ENCODE measurements at places on chromosomes 3 and 15.

DNA sequence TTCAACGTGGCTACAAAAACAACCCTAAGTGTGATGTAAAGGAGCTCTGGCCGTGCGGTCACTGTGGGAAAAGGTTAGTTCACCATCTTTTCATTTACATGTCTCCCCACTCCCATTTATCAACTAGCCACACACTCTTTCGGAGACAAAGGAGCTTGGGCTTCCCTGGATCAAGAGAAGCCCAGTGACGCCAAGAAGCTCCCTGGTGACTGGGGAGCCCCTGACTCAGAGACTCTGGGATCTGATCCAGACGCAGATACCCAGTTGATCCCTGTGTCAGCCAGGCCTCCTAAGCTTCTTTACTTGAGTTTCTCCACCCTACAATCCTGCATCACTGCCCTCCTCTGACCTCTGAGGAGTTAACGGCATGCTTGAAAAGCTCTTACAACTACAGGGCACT, 43.9 kb downstream of the HEG1 start:
- no peak for DNase-seq

DNA sequence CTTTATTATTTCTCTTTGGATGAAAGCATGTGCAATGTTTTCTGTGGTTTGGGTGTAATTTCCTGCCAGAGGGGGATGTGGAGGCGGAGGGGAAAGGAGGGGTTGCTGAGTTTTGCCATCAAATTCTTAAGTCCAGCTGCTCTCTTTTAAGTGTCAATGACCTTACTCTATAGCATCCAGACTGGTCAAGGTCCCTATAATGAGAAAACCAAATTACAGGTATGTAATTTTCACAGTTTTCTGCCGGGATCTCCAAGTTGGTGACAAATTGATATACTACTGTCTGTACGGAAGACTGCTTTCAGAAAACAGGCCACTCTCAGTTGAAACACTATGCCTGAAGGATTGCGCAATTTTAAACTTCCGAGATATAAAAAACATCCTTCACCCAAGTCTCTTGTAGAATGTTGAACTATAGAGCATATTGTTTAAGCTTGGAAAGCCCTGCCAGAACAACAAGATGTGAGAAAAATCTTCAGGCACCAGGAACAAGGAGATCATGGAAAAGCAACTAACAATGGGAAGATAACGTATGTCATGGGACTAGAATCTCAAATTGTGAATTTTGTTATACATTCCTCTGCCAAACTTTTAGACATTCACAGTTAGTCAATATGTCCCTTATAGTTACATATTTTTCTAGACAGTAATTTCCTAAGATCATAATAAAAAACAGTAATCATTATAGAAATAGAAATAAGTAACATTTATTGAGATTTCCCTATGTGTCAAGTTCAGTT, 300.7 kb upstream of the SATB1 start:
- no peak for DNase-seq

DNA sequence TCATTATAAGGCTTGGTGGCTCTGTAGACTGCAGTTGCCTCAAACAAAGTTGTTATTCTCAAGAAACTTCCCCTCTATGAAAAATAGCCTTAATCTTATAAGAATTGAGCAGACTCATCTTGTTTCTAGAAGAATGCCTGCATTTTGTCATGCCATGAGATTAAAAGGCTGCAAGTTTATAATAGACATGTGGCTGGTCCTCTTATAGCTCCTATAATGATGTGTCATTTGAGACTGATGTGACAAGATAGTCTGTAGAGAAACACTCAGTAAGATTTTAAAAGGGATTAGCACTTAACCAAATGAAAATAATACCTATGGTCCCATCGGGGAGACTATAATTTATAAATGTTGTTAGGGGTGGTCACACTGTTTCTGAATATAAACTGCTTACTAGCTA, 312.5 kb downstream of the OXSM start:
- no peak for DNase-seq

DNA sequence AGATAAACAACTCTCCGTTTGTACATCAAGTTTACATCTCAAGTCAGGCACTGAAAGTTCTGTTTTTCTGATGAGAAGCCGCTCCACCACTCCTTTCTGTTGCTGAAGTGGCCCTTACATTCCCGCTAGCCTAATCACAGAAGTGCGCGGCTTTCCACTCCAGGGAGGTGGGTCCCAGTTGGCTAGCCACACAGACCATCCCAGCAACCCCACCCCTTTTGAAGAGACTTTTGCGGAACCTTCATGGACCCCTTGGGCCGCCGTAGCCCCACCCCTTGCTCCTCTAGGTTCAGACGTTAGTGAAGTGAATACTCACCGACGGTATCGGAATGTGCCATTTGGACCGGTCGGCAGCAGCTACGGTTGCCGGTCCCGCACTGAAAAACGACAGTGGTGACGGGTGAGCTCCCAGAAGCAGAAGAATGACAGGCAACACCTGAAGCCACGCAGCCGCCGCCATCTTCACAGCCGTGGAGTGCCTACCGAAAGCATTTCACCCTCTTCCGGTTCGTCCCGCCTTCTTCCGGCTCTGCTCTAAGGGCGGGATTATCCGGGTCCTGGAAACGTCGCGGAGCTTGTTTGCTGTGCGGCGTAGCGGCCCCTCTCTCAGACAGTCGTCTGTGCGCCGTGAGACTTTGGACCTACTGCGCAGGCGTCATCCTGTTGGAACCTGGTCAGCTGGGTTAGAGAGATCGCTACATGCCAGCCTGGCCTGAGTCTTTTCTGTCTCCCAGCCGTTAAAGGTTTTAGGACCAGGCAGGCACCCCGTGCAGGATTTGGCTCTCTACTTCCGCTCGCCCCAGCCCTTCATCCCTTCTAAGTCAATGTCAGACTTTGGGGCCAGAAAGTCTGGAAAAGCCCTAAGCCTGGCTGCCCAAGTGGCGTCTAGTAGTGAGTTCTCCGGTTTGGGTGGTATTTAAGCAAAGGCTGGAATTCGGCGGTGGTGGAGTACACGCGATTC, at the start of the genes GANC and TMEM87A:
Gene GANC (plus strand): TSS at position 263 of the 961 bp plus-strand sequence. CDS start 1,281 bp downstream, outside the sequence.
Gene TMEM87A (minus strand): TSS at position 495 of the 961 bp plus-strand sequence. CDS start 35 bp downstream, at position 460.
- peak; percentile 67 for DNase-seq

DNA sequence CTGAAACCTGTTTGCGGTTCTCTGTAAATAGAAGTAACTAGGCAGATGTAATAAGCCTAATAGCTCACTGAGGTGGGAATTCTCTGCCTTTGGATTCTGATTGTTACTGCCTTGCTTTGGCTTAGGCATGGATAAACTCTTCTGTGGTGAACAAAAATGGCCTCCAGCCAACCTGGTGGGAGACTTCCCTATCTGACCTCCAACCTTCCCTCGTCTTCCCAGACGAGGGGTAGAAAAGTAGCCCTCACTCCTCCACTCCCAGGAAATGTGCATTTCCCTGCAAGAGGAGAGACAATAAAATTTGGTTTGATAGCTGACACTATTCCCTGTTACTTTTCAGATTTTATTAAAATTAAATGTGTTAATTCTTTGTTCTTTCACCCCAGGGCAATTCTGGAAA, 606 bp upstream of the CD96 start:
- no peak for DNase-seq

- no peak for DNase-seq
These were observed 169.9 kb upstream of the TSC22D2 start for GRCh38 chr3:150238048-150238802.

DNA sequence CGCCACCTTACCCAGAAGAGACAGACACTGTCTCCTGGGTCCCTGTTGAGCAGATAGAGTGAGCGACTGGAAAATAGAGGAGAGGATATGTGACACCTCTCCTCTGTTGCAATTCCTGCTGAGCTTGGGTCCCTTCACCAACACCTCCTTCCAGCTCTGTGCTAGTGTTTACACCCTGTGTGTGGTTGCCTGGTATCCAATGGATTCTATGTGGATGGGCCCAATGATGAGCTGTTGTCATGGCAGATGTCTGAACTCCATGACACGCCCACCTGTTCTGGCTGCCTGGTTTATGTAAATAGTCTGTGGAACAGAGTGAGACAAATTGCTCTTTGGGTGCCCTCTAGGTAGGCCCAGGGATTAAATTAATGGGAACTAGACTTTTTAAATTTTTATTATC, 23.7 kb downstream of the RBM5 start:
- DNase-seq: no peak

DNA sequence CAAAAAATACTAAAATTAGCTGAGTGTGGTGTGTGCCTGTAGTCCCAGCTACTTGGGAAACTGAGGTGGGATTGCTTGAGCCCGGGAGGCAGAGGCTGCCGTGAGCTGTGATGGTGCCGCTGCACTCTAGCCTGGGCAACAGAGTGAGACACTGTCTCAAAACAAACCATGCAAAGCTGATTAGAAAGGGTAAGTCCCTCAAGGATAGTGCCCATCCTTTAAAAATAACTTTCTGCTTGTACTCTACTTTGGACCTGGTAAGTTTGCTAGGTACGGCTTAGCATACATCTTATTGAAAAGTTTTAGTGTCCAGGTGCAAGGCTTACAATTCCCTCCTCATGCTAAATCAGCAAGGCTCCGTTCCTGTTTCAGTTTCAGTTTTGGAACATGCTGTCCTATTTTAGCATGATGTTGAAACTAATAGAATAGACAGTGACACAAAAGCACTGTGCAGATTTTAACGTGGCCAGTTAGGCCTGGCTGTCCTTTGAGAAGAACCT, 21.4 kb downstream of the FEM1B start:
- no peak for DNase-seq

GRCh38 chr3:13057282-13058040, 15.8 kb downstream of the IQSEC1 start:
- DNase-seq: no peak
